ENCODE measurements at places on chromosomes 7 and 10.

GRCh38 chr10:113569576-113569975 is 16.7 kb downstream of the HABP2 start:
- no peak for DNase-seq

DNA sequence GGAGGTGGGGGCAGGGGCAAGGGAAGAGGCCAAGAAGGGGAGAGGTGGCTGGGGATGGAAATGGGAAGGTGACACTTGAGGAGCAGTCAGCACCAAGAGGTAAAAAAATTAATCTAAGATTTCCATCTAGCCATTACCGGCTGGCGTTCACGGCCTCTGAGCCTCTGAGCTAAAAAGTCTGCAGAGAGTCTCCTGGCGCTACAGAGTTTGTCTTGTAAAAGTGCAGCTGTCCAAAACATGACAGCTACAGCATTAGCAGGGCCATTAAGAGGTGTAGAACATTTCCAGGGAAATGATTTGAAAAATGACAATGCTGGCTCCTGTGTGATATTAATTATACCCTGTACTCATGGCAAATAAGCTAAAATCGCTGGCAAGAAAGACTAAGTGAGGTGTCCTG is 167.6 kb downstream of the LRMDA start:
- no peak for DNase-seq

GRCh38 chr10:97564776-97565175 is 7.8 kb upstream of the ANKRD2 start:
- DNase-seq, result no peak

DNA sequence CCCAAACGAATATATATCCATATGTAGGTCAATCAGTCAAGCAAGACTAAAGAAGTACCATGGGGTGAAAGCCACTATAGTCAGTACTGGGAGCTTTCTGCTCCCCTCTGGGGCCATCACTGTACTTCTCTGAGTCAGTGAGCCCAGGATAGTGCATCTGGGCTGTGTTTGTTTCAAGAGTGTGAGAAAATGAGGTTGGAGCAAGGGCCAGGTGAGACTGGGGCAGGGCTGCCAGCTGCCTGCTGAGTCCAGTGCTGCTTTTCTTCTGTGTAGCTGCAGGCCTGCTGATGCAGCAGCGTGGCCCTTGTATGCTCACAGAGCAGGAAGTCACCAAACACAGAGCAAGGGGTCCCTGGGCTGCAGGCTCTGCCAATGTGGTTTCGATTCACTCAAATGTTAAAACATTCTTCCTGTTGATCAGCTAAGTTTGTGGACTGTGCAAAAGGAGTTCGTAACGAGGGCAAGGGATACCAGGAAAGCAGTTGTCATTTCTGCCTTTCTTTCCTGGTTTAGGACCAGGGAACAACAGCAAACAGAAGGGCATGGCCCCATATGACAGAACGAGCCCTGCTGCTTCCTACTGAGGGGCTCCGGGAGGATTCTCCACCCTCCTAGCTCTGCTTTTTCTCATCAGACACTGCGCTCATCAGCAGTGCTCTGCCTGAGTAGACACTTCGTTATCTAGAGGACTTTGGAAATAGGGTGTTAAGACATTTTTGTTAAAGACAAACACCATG is 65.4 kb upstream of the TNS3 start:
- no peak for DNase-seq

- no peak for DNase-seq
These were observed 179.7 kb downstream of the ANKRD7 start for GRCh38 chr7:118404211-118404610.

- DNase-seq, result no peak
These were observed 41.8 kb upstream of the C10orf71 start for GRCh38 chr10:49257154-49257553.

DNA sequence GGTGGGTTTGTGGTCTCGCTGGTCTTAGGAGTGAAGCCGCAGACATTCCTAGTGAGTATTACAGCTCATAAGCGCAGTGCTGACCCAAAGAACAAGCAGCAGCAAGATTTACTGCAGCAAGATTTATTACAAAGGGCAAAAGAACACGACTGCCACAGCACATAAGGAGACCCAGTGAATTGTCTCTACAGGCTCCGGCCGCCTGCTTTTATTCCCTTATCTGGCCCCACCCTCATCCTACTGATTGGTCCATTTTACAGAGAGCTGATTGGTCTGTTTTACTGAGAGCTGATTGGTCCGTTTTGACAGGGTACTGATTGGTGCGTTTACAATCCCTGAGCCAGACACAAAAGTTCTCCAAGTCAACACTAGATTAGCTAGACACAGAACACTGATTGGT is 82.1 kb downstream of the VIPR2 start:
- no peak for DNase-seq

DNA sequence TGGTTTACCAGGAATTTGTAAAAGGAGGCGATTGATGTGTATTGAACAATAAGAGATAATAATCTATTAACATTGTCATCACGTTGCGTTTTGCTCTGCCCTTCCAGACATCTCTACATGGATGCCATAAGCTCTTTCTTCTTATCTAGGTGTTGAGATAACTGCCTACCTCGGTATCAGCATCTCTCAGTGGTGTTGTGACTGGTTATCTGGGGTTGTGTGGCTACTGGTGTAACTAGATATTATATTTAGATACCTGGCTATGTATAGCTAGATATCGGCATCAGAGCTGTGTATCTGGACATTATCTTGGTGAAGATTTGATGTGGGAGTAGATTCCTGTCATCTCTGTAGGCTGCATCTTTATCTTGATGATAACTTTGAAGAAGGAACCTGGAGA is 17.2 kb downstream of the GATA3 start:
- no peak for DNase-seq

DNA sequence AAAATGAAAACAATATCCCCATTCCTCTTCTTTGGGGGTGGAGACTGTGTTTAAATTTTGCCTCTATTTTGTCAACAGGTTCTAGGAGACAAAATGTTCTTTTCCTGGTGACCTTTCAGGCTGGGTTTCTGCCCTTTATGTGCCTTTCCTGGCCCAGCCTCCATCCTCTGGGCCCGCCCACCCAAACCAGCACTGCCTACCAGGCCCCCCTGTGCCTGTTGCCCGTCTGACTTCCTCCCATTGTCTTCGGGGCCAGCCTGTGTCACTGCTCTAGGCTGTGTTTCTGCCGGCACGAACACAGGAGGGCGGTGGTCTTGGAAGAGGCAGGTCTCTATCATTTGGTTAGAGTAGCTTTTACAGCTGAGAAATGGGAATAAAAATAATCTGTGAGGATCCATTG is 13.9 kb downstream of the TSPAN14 start:
- DNase-seq, result peak; percentile 45

DNA sequence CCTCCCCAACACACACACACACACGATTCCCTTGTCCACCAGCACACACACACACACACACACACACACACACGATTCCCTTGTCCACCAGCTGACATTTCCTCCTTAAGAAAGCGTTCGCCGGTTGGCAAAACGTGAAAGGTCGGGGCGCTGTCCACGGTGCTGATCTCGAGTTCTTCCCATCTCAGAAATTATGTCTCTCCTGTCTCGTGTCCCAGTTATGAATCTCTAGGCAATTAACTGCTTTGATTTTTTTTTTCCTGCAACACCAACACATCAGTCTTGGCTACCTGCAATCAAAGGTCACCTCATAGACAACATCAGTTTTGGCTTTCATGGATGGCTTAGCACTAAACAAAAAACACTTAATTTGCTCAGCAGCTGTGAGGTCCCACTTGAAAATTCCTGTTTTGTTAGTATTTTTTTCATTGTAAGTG is 1.9 kb downstream of the INA start:
- DNase-seq, result no peak

DNA sequence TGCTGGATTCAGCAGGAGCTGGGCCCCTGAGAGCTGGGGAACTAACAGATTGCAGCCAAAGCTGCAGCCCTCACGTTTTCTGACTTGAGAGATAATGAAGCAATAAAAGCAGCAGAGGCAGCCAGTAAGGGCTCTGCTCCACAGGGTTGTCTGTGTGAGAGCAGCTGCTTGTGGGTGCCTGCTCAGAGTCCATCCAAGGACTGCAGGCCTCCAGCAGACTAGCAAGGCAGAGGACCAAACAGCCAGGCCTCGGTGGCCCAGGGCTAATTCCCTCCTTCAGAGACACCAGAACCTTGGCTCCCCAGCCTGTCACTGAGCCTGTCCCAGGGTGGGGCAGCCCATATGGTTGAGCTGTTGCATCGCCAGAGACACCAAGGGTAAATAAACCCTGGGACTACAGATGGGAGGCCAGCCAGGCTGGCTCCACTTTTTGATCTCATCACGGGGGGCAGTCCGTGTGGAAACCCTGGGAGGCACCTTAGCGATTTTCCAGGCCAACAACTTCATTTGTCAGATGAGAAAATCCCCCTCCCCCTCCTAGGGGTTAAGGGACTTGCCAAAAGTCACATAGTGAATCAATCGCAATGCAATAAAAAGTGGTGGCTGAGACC is 229.2 kb downstream of the WDR11 start:
- DNase-seq, result no peak

GRCh38 chr10:74981831-74982633 is 129.4 kb upstream of the SAMD8 start:
- DNase-seq, result no peak

GRCh38 chr10:90162271-90162853 is 461.0 kb downstream of the KIF20B start:
- DNase-seq, result no peak

DNA sequence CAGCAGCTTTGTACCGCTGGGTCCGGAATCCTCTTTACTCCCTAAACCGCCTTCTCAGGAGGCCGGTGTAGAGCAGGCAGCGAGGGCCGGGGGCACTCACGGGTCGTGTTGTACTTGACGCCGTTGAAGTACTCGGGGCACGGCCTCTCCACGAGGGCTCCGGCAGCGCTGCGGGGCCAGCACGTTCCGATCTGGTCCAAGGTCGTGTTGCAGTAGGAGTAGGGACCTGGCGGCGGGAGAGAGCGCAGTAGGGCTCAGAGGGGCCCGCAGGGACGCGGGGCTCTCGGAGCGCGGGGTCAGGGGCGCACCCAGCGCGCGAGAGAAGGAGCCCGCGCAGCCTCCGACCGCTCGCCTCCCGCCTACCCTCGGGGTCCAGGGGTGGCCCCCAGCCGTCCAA is 443 bp downstream of the CRHR2 start:
- no peak for DNase-seq

GRCh38 chr7:101167645-101168411 is 2.5 kb upstream of the VGF start:
- no peak for DNase-seq

DNA sequence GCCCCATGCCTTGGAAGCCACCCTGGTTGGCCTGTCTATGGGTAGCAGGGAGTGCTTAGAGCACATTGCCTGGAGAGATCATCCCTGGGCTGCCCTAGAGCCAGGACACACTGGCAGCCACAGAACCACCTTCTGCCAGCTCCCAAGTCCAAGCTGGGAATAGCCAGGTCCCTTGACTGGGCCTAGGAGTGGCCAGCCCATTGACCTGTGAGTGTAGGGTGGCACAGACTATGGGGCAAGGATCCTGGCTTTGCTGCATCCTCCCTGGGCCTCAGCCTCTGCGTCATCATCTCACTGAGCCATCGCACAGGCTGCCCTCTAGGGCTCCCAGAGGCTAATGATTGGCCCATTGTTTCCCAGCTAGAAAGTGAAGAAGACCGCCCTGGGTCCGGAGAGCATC is 7.0 kb downstream of the AQP1 start:
- DNase-seq, result no peak

- DNase-seq, result no peak
These were observed 128.5 kb downstream of the LYZL1 start for GRCh38 chr10:29417324-29417723.

- DNase-seq, result no peak
These were observed 8.7 kb downstream of the CEP55 start for GRCh38 chr10:93505075-93505474.

- no peak for DNase-seq
These were observed 274.4 kb downstream of the NEBL start for GRCh38 chr10:20622531-20623211.

DNA sequence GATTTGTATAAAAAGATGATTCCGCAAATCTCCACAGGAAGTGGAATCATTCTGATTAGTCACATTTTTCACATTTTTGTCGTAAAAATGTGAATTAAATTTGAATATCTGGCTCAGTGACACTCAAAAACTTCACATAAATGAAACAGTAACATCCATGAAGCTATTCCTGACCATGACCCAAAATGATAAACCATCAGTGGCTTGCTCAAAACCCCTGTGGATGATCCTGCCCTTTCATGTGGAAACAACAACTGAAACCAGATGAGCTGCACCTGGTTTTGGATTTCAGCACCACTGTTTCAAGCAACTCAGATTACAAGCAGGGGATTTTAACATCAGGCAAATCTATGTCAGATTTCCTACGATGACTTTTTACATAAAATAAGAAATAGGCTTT is 80.3 kb downstream of the AMPH start:
- no peak for DNase-seq

DNA sequence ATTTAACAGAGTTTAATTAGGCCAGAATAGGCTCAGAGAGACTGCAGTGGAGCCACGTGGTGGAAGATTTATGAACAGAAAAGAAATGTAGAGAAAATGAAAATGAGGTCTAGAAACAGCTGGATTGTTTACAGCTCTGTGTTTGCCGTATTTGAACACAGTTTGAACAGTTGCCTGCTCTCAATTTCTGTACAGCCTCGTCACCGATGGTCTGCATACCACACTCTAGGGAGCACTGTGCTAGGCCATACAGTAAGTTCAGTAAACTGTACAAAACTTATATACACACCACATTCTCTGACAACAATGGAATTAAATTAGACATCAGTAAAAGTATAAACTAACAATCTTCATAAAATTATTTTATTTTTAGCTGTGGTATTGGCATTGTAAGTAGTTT is 11.1 kb upstream of the CYP2E1 start:
- no peak for DNase-seq

- no peak for DNase-seq
These were observed at the start of gene CAV1 for GRCh38 chr7:116524609-116525297. Gene CAV1, plus strand, starts transcription at chr7:116525036. Its CDS starts 27 bp downstream, at chr7:116525063.

GRCh38 chr10:88687853-88688467 is 18.1 kb upstream of the LIPK start:
- no peak for DNase-seq

- no peak for DNase-seq
These were observed 538.9 kb downstream of the INHBA start for GRCh38 chr7:41163991-41164390.

DNA sequence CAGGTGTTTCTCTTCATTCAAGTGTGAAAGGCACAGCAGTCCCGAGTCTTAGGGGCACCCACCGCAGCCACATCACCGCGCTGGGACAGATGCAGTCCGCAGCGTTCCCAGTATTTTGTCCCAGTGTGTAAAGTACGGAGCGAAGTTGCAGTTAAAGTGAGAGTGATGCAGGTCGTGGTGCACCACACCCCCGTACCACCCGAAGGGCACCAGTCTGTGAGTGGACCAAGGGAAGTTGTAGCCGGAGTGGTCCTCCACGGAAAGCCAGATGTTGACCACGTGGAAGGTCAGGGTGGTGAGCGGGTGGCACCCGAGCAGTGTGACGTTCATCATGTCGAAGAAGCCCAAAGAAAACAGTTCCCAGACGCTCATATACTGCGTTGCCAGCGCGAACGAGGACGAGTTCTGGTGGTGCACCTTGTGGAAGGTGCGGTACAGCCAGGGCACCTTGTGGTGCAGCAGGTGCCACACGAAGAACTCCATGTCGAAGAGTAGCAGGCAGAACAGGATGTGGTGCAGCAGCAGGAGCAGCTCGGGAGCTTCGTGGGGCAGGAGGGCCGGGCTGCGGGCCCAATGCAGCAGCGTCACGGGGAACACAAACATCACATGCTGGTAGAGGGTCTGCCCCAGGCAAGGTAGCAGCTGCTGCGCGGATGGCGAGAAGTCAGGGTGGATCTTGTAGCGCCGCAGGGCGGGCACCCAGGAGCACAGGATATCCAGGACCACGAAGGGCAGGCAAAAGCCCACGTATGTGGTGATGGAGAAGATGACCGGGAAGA is 526 bp downstream of the CH25H start:
- no peak for DNase-seq
